Amniotic epithelial cell (primary cell): ENCODE measurements at places on chromosomes 7 and 10.

GRCh38 chr10:28135258-28135657 lies 136.4 kb upstream of the ODAD2 start:
- no peak for DNase-seq

GRCh38 chr7:23467806-23468525 lies 2.3 kb downstream of the IGF2BP3 start:
- DNase-seq = peak; percentile 56

- peak; percentile 94 for DNase-seq
Observed at GRCh38 chr7:23474094-23474828, 4.0 kb upstream of the IGF2BP3 start.

- DNase-seq = no peak
Observed at GRCh38 chr7:157693521-157694375, 356.9 kb downstream of the DNAJB6 start.

- no peak for DNase-seq
Observed at GRCh38 chr7:132840199-132840598, 241.7 kb downstream of the CHCHD3 start.

DNA sequence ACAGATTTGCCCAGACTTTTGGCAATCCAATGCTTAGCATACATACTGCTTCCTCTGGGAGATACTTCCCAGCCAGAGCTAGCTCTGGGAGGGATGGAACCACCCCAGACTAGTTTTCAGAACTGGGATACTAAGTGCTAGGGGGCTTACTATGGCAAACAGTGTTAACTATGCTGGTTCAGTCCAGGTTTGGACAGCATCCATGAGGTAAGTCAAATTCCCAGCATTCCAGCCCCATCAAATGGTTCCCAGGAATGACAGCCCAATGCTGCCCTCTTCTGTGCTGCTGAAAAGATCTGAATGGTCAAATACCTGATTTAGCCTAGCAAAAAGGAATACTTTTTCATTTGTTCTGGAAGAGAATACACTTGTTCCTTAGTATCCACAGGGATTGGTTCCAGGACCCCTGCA lies 141.7 kb upstream of the CCDC6 start:
- peak; percentile 66 for DNase-seq

- DNase-seq = no peak
Observed at GRCh38 chr7:22676385-22676784, 50.6 kb upstream of the IL6 start.

DNA sequence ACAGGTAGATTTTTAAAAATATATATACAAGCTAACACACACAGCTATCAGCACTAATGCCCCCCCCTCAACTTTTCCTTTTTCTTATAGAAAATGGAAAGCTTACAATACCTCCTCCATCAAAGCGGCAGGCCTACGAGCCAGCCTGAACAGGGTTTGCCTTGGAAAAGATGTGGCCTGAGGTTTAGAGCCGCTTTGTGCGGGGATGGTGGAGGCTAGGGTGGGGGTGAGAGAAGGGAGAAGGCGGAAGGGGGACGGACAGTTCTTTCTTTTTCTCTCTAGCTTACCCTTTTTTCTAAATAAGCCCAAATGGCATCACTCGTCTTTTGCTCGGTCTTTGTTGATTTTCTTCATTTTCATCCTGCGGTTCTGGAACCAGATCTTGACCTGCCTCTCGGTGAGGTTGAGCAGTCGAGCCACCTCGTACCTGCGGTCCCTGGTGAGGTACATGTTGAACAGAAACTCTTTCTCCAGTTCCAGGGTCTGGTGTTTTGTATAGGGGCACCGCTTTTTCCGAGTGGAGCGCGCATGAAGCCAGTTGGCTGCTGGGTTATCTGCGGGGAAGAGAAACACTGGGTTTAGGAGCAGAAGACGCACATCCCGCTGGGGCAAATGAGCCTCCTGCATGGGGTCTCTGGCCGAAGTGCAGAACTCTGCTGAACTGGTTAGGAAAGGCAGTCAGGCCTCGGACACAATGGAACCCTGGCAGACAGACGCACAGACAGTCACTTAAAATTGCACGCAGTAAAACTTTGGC lies 1.9 kb downstream of the HOXA9 start:
- no peak for DNase-seq

- no peak for DNase-seq
Observed at GRCh38 chr7:90663176-90663575, 67.1 kb downstream of the CDK14 start.

GRCh38 chr10:69333205-69333604 lies 54.9 kb downstream of the HK1 start:
- no peak for DNase-seq
